ENCODE measurements at places on chromosomes 7 and 10. TPM values are rescaled to one million over a fixed set of nuclear protein-coding genes. Genes with fewer than 3 reads are reported as not detected.

Gene FZD8
- 11.6 TPM for polyA plus RNA-seq

Gene ITPRID1
- polyA plus RNA-seq: not detected

Gene SYT15B
- polyA plus RNA-seq: 2.3 TPM

Gene CALML3
- polyA plus RNA-seq: not detected

Gene EFCAB10
- polyA plus RNA-seq: 2.0 TPM

Gene ELOVL3
- 2.2 TPM for polyA plus RNA-seq

Gene STK31
- polyA plus RNA-seq: 0.44 TPM

Gene DPYSL4
- 22.3 TPM for polyA plus RNA-seq

Gene NUTM2A
- 4.8 TPM for polyA plus RNA-seq

Gene ERLIN1
- polyA plus RNA-seq: 52.0 TPM

Gene FOXI2
- 2.0 TPM for polyA plus RNA-seq

Gene AZGP1
- 68.7 TPM for polyA plus RNA-seq
